CD4-positive, alpha-beta T cell treated with Interferon alpha-2 for 1 hour (primary cell): ENCODE measurements at places on chromosomes 11 and 22.

DNA sequence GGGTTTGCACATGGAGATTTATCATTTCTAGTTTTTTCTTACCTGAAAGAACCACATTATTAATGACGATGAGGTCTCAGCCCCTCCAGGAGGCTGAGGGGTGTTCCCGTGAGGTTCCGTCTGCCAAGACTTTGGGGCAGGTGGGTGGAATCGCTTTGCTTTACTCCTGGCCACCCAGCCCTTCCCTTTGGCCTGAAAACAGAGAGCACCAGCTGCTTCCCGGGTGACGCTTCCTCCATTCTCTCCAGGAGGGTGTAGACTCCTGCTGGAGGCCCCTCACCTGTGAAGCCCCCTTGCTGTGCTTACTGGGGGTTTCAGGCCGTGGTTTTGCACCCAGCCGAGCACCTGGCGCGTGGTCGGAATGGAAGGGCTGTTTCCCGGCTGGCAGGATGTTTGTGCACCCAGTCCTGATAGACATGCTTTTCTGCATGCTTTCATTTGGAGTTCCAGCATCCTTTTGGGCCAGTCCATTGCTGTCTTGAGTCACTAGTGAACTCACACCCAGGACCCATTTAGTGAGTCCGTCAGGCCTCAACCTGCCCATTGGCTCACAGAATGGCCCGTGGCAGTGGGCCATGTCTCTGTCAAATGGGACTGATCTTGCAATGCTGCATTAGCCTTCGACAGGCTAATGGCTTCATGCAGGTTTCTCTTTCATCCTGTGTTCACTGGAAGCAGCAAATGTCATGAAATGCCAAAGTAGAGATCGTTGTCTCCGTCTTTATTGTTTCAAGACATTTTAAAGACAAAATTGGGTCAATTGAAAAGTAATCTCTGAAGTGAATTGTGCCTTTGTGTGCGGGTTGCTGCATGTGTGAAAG lies 360.8 kb downstream of the TBC1D22A start:
- DNase-seq: no peak

DNA sequence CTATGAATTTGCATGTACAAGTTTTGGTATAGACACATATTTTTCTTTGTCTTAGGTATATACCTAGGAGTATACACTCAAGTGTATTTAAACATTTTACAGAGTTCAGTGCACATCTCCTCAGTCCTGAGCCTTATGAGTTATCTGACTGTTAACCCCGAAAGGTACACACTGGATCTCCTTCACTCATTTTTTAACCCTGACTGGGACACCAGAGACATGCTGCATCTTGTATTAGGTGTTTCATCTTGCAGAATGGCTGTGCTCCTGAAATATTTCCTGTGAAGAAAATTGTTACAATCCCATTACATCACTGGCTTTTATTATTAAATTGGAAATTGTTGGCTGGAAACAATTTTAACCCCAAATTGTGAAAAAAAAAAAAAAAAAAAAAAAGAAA lies 15.3 kb downstream of the PARVA start:
- DNase-seq: no peak

- no peak for DNase-seq
These were observed 764.8 kb upstream of the LUZP2 start for GRCh38 chr11:23732026-23732425.

GRCh38 chr11:102139081-102139498 lies 28.8 kb downstream of the YAP1 start:
- DNase-seq: no peak

- DNase-seq: no peak
These were observed 245.8 kb downstream of the METTL15 start for GRCh38 chr11:28353991-28354390.

DNA sequence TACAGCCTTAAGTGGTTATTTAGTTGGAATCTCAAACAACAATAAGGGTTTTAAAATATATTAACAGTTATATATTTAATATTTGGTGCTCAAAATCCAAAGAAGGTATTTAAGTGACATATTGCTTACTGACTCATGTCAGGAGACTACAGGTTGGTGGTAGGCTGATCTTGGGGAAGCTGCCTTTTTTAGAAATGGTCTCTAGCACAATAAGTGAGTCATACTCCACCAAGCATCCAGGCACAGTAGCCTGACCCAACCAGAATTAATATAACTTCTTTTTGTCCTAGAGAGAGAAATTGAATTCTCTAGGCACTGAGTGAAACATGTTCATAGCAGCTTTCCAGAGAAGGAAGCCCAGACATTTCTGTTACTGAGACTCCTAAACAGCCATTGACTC lies 868.5 kb upstream of the TENM4 start:
- DNase-seq: no peak

GRCh38 chr22:31126128-31126868 lies 3.5 kb downstream of the INPP5J start:
- no peak for DNase-seq

- DNase-seq: no peak
These were observed 1246.6 kb downstream of the FAM181B start for GRCh38 chr11:81487109-81487508.

GRCh38 chr22:16586991-16587390 lies 5.6 kb downstream of the CCT8L2 start:
- no peak for DNase-seq

- DNase-seq: no peak
These were observed 14.7 kb upstream of the APOBEC3A start for GRCh38 chr22:38942702-38943101.

DNA sequence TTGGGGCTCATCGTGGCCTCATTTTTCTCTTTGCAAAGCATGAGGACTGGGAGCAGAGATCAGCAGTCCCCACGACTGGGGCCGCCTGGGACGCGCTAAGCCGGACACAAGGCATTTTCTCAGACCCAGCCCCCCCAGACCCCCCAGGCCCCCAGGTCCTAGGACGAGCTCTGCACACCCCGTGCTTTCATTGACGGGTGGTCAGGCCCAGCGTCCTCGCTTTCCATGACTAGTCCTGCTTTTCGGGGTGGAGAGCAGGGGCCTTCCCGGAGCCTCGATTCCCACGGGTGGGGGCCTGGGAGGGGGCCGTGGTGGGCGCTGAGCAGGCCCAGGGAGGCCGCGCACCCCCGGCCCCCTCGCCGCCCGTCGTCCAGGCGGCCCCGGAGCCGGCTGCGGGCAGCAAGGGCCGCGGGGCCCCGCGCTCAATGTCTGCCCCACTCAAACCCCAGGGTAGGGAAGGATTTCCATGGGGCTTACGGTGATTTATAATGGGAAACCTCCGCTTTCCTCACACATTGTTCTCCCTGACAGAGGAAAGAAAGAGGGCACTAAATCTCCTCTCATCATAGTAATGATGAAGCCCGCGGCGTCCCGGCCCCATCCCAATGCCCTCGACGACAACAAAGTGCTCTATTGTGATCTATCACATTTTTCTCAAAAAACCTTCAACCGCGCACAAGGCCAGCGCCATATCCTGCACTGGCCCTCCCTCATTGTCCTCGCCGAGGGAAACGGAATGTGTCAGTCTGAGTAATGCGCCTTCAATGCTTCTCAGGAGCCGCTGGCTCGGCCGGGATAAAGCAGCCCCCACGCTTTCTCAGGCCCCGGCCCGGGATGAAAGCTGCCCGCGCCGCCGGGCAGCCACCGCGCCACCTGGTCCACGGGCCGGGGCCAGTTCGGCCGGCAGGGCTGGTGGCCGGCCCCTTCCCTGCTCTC lies 10.4 kb upstream of the LINC01488 start:
- DNase-seq: no peak

- no peak for DNase-seq
These were observed 141.0 kb downstream of the ARHGAP42 start for GRCh38 chr11:100827934-100828661.

DNA sequence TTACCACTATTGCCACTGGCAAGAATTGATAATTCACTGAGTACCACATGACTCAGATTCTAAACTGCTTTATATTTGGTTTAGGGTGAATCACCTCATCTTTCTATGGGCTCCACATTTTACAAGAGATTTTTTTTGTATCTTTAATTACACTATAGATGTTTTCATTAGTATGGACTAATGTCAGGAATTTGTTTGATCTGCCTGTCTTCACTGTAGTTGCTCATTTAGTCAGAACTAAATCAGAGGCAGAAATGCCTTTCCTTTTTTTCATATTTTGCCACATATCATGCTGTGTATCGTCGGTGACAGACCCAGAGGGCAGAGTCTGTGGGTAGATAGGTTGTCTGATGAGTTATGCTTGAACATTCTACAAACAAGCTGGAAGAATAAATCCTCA lies 524.1 kb downstream of the METTL15 start:
- DNase-seq: no peak

- DNase-seq: no peak
These were observed 3.6 kb downstream of the TRIM29 start for GRCh38 chr11:120134106-120134930.

DNA sequence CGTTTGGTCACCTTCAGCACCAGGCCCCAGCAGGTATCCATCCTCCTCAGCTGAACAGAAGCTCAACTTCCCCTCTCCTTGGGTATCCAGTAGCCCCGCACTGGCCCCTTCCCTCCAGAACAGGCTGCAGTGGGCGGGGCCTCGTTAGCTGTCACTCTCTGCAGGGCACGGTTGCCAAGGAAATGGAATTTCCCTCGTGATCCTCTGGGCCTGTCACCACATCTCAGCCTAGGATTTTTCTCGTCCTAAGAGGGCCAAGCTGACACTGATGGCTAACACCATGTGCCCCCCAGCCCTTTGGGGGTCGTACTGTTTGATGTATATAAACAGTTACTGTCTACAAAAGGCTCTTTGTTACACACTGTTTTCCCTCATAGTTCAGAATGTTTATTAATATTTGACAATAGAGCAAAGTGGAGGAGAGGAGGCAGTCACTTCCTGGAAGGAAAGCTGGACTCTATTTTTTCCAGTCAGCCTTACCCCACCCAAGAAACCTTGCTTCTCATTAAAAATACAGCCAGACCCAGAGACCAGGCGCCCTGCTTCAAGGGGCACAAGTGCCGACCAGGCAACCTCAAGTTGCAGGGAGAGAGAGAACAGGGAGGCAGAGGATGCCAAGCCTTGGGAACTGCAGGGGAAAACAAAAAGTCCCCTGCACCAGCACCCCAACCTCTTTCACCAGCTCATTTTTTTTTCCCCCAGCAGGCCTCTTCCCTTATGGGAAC lies 44.5 kb downstream of the FEZ1 start:
- no peak for DNase-seq

DNA sequence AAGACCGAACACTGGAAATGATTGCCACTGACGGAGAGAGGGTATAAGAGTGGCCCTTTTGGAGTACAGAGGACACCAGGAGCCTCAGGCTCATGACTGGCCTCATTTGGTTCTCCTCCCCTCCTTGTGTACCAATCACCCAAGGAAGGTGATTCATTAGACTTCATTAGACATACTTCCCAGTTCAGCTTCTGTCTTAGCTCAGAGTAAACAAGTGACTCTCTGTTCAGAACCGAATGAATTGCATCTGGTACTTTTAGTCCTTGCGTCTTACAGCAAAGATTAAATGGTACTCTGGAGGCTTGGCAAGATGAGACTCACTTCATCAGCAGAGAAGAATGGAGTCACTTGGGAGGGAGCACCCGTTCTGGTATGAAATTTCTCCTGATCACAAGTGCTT lies 75.2 kb downstream of the ZNRF3 start:
- DNase-seq: no peak

GRCh38 chr11:121138259-121138658 lies 37.2 kb downstream of the TECTA start:
- no peak for DNase-seq

- peak; percentile 25 for DNase-seq
These were observed at the start of gene PHLDB1 for GRCh38 chr11:118607401-118608359. Gene PHLDB1, plus strand, starts transcription at chr11:118607615. Its CDS starts 6,222 bp downstream, at chr11:118613837.
